Stimulated activated CD4-positive, alpha-beta T cell treated with anti-CD3 and anti-CD28 coated beads, Interleukin-12 subunit alpha, Interleukin-12 subunit beta, amount 100 ng/mL, for 48 hours (primary cell): ENCODE measurements at places on chromosomes 2 and 18.

DNA sequence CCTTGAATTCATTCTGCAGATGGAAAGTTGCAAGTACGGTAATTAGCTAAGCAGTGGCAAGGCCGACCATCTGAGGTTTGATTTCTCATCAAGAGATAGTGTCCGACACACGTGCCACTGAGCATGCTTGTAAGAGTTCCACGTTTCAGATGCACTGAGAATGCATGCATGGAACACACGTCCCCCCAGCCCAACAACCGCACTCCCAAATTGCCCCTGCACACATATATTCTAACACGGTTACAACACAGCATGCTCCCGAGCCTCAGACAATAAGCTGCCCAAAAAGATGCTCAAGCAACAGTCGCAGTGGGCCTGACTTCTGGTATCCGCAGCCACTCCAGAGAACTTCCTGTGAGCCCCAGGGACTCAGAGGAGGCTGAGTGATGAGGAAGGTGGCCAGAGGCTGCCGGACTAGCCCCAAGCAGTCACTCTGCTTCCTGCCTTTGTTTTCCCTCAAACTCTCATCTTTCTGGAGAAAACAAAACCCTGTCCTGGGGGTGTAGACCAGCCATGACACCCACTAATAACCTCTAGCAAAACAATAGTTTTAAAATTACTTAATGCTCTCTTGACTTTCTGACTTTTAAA, 204.0 kb downstream of the TGIF1 start:
- no peak for DNase-seq

DNA sequence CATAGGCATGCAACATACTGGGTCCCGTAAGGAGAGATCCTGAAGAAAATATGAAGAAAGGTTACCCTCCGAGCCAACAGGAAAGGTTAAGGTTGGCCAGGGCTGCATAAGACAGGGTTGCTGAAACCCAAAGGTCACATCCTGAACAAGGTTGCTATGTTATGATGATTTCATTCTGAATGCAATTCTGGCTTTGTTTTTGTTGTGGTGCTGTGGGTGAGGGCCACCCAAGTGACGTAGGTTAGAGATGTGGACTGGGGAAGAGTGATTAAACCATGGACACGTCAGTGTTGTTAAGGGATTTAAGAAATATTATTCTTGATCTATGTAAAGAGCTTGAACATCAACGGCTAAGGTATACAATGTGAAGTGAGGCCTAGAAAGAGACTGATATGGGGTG, 60.0 kb downstream of the ZEB2 start:
- no peak for DNase-seq

- no peak for DNase-seq
Measured at GRCh38 chr2:133682347-133682746, 114.1 kb upstream of the NCKAP5 start.

DNA sequence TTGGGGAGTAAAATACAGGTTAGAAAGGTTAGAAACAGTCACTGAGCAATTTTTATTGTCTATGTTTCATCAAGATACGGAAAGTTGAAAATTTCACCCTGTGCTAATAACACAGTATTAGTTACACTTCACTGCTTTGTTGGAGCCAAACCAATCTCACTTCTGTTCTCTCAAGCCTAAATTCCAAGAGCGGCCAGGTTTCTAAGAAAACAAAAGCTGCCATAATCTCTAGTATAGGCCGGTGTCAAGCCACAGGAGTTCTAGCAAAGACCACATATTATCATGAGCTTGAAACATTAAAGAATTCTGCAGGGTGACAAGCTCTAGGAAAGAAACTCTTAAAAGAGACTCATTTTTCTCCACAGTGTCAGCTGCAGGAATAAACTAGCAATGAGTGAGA, 128.7 kb downstream of the TXNL1 start:
- DNase-seq: no peak

GRCh38 chr2:44743473-44743872, 198.0 kb upstream of the SIX3 start:
- no peak for DNase-seq

GRCh38 chr2:120334068-120334467, 11.9 kb upstream of the INHBB start:
- no peak for DNase-seq

GRCh38 chr2:178066890-178067669, 5.5 kb downstream of the PDE11A start:
- no peak for DNase-seq

GRCh38 chr18:42801706-42802105, 313.8 kb downstream of the RIT2 start:
- no peak for DNase-seq

DNA sequence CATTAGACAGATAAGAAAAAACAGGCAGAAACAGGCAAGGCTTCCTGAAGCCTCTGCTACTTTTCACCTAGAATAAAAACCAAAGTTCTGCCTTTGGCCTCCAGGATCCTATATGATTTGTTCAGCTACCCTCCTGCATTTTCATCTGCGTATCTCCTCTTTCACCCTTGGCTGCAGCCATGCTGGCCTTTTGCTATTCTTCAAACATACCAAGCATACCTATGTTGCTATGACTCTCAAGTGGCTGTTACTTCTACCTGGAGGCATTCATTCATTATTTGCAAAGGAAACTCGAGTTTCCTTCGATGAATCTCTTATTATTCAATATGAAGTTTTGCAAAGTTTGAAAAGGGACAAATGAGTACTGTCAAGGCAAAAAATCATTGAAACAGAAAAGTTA, 106.4 kb upstream of the HNMT start:
- no peak for DNase-seq

- DNase-seq: peak; percentile 58
Measured at GRCh38 chr2:204177977-204178522, 241.5 kb downstream of the ICOS start.

GRCh38 chr2:222656526-222657446, 894 bp upstream of the FARSB start:
- no peak for DNase-seq

DNA sequence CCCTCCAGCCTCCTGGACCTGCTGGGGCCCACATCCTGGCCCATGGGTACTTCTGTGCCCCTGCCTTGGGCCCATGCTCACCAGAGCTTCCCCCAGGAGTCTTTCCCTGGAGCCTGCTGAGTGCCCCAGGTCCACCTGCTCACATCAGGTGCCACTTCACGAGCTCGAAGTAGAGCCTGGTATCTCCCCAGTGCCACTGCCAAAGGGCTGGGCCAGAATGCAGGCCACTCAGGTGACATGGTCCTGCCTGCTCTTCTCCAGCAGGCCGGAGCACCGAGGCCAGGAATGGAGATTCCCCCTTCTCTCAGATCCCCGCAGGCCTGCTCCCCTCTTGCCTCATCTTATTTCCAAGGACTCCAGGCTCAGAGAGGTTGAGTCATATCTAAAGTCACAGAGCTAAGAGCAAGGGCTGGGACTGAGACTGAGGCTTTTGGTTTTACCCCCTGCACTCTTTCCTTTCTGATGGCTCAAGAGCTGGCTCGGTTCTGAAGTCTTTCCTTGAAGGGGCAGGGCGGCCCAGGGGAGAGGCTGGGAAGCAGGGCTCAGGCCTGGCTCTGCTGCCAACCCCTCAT, 79.2 kb downstream of the HS1BP3 start:
- DNase-seq: no peak
